ENCODE measurements at places on chromosomes 6 and 20. TPM values are rescaled to one million over a fixed set of nuclear protein-coding genes. Genes with fewer than 3 reads are reported as not detected.

Gene NR2E1
- 0.26 TPM for total RNA-seq

Gene ADGB
- total RNA-seq, result 0.31 TPM

Gene TRIM15
- 1.4 TPM for total RNA-seq

Gene TMEM170B
- 2.1 TPM for total RNA-seq

Gene TPX2
- 45.0 TPM for total RNA-seq

Gene GPR6
- total RNA-seq, result not detected

Gene SLC25A27
- 18.1 TPM for total RNA-seq

Gene BPIFB1
- total RNA-seq, result 1.8 TPM

Gene LTB
- total RNA-seq, result 0.34 TPM
